CD4-positive, alpha-beta T cell treated with Interleukin-12 subunit alpha and Interleukin-12 subunit beta, for 1 hour (primary cell): ENCODE measurements at places on chromosomes 5 and 9.

DNA sequence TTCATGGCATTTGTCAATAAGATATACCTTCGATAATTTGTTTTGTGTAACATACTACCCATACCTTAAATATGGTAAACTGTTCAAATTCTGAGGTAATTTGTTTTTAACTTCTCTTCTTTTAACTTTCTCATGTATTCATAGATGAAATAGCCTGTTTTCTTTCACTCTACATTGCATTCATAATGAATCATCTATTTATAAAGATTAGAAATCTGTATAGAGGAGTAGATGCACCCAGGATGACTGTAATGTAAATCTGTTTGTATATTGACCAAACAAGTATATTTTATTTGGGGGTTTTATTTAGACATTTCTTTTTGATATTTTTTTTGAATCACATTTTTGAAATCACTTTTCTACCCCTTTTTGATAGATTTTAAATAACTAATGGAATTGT, 144.6 kb downstream of the CD180 start:
- DNase-seq: no peak

GRCh38 chr9:93207326-93207814, 23.4 kb downstream of the WNK2 start:
- DNase-seq: no peak

- DNase-seq: no peak
Observed at GRCh38 chr5:159257007-159257406, 6.1 kb upstream of the UBLCP1 start.

DNA sequence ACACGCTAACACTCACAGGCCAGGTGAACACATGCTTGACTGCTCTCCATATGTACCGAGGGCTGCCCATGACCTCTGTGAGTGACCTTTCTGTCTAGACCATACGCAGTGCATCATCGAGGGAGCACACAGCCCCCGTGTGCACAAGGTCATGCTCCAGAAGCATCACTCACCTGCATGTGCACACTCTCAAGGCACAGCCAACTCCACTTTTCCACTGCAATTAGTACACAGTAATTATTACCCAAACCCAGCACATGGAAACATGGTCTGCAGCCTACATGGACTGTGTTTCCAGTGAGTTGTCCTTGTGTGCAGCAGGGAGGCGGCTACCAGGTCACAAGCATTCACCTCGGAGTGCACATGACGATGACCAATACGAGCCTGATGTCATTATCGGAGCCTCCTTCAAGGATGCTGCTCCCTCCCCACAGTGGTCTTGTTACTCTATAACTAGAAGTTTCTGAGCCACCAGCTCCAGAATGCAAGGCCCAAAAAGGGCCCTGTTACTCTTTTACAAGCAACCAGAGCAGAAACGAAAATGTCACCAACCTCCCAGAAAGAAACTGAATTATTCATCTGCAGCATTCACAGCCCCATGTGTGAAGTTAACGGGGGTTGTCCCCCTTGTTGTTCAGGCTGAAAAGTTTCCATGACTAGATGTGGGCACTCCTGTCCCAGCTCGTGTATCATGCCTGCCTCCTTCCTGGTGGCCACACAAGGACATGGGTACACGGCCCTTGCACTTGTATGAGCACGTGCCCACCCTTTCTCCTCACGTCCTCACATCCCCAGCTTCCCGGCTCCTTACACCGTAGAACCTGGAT, 31.2 kb downstream of the SEMA4D start:
- DNase-seq: no peak

GRCh38 chr9:136484153-136485048, 1.6 kb upstream of the SEC16A start:
- no peak for DNase-seq

DNA sequence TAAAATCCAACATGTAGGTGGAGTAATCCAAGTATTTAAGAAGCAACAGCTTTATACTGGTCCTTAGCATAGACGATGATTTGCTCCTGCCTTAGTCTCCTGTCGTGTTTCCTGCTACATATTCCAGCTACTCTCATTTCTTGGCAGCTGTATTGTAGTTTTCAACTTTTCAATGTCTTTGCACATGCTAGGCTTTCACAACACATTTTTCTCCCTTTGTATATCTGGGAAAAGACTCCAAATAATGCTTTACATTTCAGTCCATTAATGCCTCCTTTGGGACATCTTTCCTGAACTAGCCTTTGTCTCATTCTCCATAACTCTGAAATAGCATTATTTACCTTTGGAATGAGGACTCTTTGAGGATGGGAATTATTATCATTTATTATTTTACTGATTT, 508.0 kb downstream of the PTPRD start:
- DNase-seq: no peak

DNA sequence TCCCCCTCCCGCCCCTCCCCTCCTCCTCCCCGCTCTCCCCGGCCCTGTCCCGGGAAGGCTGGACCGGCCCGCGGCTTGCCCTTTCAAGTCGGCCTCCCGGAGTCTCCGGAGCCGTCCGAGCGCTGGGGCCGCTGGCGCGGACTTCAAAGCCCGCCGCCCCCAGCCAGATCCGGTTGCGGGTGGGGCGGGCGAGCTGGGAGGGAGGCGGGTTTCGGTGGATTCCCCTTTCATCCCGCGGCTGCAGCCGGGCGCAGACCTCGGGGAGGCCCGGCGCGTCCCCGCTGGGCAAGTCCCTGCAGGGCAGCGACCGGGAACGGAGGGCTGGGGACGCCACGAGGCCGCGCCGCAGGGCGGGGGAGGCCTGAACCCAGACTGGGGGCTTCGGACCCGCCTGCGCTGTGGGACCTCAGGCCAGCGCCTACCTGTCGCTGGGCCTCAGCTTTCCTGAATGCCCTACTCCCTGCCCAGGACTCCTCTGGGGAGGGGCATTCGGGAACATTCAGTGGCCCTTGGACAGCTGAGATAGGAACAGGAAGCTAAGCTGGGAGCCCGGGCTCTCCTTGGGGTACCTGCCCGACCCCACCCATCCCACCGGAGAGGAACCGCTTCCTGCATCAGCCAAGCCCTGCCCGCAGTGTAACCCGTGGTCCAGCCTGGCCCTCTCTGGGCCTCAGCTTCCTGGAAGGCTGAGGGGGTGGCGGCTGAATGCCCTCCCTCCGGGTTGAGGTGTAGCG, 23.4 kb downstream of the C9orf50 start:
- peak; percentile 45 for DNase-seq

DNA sequence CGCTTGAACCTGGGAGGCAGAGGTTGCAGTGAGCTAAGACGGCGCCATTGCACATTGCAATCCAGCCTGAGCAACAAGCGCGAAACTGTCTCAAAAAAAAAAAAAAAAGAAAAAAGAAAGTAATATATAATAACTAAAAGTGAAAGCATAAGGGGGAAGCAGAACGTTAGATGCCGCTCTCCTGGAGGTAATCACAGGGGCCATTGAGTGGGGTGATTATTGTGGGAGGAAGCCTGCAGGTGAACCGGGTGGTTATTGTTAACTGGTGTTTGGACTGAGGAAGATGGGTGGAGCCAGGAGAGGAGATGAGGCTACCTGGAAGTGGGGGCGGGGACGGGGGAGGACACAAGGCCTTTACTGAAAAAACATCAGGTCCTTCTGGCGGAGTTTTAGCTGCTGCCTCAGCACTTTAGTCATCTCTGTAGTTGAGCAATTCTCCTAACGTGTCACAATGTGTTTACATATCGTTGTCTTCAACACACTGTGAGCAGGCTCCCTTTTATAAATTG, 5.3 kb upstream of the TJP2 start:
- DNase-seq: peak; percentile 48

GRCh38 chr9:88184976-88185375, 46.7 kb upstream of the SPATA31C2 start:
- no peak for DNase-seq

DNA sequence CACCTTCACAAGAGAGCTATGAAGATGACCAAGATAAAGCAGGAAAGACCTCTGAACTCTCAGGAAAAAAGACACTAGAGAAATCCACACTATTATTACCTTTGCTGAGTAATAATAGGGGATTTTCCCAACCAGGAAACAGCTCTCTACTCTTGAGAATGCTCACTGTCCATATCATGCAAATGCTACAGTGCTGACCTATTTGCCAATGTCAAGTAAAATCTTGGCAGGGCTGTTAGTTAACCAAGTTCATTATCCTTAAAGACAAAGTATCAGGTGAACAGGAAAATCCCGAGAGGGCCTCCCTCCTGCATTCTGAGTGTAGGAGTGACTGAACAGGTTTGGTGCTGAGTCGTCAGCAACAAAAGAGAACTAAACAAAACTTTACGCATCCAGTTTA, 306.6 kb downstream of the ACTL7B start:
- DNase-seq: no peak

- DNase-seq: no peak
Observed at GRCh38 chr5:62082370-62082801, 223.6 kb upstream of the KIF2A start.

- no peak for DNase-seq
Observed at GRCh38 chr9:755454-756381, 85.8 kb upstream of the DMRT1 start.

GRCh38 chr5:171149333-171149732, 159.7 kb upstream of the TLX3 start:
- no peak for DNase-seq

DNA sequence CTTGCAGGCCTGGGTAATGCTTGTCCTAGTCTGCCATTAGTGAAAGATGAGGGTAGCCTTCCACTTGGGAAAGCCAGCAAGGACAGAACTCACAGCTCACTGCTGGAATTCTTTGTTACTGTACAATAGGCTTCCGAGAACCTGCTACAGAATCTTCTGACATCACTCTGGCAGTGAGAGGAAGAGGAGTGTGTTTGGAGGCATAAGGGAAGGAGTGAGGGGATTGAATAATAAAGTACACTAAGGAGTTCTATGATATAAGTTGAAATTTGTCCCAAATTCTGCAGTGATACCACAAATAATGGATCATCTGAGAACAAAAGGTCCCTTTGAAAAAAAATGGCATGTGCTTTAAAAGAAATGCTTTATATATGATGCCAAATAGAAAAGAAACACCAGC, at the start of gene SPATA9:
TSS of gene SPATA9 (minus strand) at position 101 of the 400 bp plus-strand sequence. CDS start 137 bp downstream, outside the sequence.
- DNase-seq: no peak

DNA sequence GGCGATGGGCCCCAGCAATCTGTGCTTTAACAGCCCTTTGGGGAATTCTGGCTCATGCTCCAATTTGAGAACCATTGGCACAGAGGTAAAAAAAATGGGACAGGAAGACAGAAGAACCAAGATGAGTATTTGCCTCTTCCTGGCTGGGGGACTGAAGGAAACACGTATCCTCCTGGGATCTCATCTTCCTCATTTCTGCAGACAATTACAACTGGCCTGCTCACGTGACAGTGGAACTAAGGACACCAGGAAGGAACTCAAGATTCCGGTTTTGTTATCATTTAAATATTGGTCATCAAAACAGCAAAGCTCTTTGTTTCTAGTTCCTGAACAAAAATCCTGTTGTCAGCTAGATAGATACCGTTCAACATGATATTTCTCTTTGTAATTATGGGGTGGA, 216.0 kb upstream of the DAP start:
- DNase-seq: no peak

- no peak for DNase-seq
Observed at GRCh38 chr9:89956907-89957306, 352.1 kb downstream of the GADD45G start.

GRCh38 chr5:180910735-180911134, 11.8 kb downstream of the BTNL8 start:
- no peak for DNase-seq

DNA sequence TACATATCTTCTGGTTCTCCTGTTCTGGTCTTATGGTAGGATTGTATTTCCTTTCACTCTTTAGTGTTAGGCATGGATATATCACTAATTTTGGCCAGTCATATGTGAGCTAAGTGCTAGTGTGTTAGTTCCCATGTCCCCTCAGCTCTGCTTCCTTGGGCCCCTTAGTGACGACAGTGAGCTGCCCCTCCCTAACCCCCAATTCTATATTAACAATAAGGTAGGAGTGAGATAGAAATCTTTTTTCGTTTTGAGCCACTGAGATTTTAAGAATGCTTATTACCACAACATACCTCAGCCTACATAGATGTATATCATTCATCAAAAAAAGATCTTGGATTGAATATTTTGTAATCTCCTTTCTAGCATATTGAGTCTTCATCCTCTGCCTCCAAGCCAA, 100.5 kb downstream of the PARP8 start:
- no peak for DNase-seq

GRCh38 chr5:113218200-113218599, 216.6 kb downstream of the TSSK1B start:
- DNase-seq: no peak

- no peak for DNase-seq
Observed at GRCh38 chr9:135209852-135210251, 122.4 kb downstream of the OLFM1 start.

GRCh38 chr5:117379521-117379920, 804.9 kb upstream of the SEMA6A start:
- no peak for DNase-seq

GRCh38 chr9:126676102-126676684, 62.5 kb downstream of the LMX1B start:
- no peak for DNase-seq

DNA sequence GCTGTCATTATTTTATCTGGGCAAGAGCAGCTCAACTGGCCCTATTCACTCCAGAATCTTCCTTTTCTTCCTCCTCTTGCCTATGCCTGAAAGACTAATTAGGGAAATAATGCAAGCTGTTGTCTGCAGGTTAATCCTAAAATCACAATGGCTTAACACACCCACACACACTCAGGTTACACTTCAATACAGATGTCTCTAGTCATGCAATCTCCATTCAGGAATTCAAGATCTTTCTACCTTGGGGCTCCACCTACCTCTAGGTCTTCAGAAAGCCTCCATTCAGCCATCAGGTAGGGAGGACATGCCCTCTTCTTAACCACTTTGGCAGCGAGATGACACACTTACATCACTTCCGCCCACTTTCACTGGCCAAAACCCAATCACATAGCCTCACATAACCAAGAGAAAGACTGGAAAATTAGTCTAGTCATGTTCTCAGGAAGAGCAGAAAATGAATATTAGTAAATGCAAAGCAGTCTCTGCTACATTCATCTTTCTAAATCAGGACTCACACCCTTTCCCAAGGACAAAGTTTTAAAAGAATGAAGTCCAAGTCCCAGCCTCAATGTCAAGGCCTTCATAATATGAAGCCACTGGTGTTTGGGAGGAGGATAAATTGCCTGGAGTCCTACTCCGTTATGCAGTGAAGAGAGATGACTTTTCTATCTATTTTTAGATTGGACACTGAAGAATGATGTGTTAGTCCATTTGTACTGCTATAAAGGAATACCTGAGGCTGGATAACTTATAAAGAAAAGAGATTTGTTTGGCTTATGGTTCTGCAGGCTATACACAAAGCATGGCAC, 428.1 kb downstream of the EFNA5 start:
- DNase-seq: no peak

- DNase-seq: no peak
Observed at GRCh38 chr5:111745075-111745739, 11.8 kb downstream of the NREP start.

- DNase-seq: no peak
Observed at GRCh38 chr5:72691751-72692150, 124.7 kb upstream of the TNPO1 start.

GRCh38 chr9:128943832-128944620, 3.4 kb downstream of the DOLK start:
- no peak for DNase-seq

DNA sequence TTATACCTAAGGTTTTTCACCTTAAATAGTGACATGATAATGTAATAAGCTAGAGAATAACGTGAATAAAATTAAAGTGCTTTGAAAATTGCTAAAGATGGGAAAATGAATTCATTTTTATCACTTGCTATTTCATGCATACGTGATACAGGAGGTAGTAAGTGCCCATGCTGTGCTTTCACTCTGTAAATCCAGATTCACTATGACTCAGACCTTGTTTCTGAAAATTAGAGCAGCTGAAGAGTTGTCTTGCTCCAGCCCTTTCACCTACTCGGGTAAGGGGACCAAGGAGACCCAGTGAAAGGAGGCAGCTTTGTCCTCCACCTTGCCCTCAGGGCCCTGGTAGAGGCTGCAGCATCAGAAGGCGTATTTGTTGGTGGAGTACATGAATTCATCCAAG, 87.9 kb downstream of the ANKH start:
- DNase-seq: no peak
